ENCODE measurements at places on chromosomes 13 and 19. TPM values are rescaled to one million over a fixed set of nuclear protein-coding genes. Genes with fewer than 3 reads are reported as not detected.

DNA sequence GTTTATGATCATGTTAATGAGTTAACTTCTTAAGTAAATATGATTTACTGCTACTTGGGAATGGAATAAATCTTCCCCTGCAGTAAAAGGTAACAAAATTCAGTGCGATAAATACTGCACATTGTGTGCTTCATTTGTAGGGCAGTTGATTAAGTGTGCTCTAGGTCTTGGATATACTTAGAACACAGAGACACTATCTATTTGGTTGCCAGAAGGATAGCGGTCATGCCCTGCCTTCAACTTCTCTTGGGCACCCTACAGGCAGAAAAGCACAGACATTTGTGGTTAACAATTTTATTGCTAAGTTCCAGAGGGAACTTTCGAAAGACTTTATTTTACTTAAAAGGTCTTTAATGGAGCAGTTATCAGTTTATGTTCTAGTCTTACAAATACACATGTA, 605.8 kb downstream of the PCDH9 start:
- no peak for DNase-seq
- no peaks in the 10 kb centered on the region for H3K36me3 ChIP-seq
- H3K4me3 ChIP-seq, result no peak overlapping the region
- H3K4me1 ChIP-seq, result no peaks in the 10 kb centered on the region
- no peaks in the 10 kb centered on the region for H3K27me3 ChIP-seq
- H3K27ac ChIP-seq, result no peak overlapping the region

LILRA1 gene
- total RNA-seq, result not detected

DNA sequence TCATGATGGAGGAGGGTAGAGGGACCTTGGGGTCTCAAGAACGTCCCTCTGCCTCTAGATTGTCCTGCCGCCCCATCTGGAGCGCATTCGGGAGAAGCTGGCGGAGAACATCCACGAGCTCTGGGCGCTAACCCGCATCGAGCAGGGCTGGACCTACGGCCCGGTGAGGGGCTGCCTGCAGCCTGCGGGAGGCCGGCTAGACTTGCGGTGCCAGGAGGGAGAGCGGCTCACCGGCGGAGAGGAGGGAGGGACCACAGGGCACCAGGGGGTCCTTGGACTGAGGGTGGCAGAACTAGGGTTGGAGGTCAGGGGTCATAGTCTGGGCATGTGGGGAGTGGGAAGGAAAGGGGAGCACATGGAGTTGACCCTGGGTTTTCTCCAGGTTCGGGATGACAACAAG, 29.9 kb downstream of the RYR1 start:
- H3K4me1 ChIP-seq, result no peaks in the 10 kb centered on the region
- H3K27me3 ChIP-seq, result no peaks in the 10 kb centered on the region
- no peak for DNase-seq
- no peaks in the 10 kb centered on the region for H3K36me3 ChIP-seq
- no peak overlapping the region for H3K27ac ChIP-seq

DNA sequence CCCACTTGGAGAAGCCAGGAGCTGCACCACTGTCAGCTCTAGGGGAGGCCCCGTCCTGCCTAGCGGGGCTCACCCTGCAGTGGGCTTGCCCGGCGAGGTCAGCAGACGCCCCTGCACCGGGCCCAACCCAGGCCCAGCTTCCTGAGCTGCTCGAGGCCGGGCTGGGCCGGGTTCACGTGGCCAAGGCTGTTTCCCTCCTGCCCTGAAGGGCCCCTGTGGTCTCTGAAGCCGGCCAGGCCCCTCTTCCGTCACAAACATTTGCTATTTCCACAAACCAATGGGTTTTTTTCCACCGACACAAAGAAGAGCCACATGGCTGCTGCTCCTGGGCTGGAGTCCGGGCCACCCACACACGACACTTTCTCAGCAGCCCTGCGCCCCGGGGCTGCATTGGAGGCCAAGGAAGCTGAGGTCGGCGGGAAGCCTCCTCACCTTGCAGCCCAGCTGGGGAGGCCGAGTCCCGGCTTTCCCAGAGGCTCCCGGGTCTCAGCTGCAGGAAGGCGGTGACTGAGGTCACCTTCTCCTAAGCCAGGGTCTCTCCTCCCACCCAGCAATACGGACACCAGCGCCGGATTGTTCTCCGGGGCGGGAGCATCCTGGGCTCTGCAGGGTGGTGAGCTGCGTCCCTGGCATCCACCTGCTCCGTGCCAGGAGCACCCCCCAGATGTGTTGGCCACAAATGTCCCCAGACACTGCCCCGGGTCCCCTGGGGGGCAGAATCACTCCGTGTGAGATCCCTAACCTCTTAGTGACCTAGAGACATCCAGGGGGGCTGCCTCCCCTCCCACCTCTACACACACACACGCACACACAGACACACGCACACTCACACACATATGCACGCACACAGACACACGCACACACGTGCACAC, 80.5 kb downstream of the GADD45B start:
- no peak for DNase-seq
- peaks cover 44% of the 10 kb centered on the region for H3K4me1 ChIP-seq
- H3K27ac ChIP-seq, result no peak overlapping the region
- H3K36me3 ChIP-seq, result no peaks in the 10 kb centered on the region
- H3K27me3 ChIP-seq, result no peaks in the 10 kb centered on the region

FOXO1 gene
- total RNA-seq, result 40.3 TPM

- no peak for DNase-seq
- H3K4me1 ChIP-seq, result no peaks in the 10 kb centered on the region
Measured at GRCh38 chr19:14318873-14319272, 62.4 kb upstream of the ADGRE5 start.

ZNF284 gene
- total RNA-seq, result 2.1 TPM

- H3K4me1 ChIP-seq, result peaks cover 14% of the 10 kb centered on the region
- no peaks in the 10 kb centered on the region for H3K36me3 ChIP-seq
Measured at GRCh38 chr13:43878892-43879754, at the start of gene CCDC122. Gene CCDC122, minus strand, starts transcription at chr13:43879740. Its CDS starts 10,364 bp downstream, at chr13:43869376.

DNA sequence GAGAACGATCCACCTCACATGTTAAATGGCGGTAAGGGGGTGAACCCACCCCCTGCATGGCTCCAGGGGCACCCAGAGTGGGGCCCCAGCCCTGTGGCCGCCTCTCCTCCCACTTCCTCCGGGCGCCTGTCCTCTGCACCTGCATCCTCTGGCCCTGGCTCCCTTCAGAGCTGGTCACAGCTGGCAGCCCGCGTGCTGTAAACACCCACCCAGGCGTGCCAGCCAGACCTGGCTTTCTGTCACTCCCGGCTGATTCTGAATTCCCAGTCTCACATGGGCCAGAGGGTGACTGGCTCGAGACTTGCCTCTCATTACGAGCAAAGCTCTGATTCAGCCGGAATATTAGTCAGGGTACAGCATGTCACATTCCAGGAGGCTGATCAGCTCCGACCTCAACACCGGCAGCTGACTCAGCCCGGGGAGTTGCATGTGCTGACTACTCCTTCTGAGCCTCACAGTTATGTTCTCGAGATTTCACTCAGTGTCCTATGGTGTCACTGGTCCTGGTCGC, 75.1 kb downstream of the GNG7 start:
- peaks cover 20% of the 10 kb centered on the region for H3K36me3 ChIP-seq
- no peaks in the 10 kb centered on the region for H3K27me3 ChIP-seq
- no peak for DNase-seq
- H3K4me3 ChIP-seq, result no peak overlapping the region
- no peak overlapping the region for H3K27ac ChIP-seq
- peaks cover 48% of the 10 kb centered on the region for H3K4me1 ChIP-seq

FAAP24 gene
- total RNA-seq, result 8.3 TPM

PCCA gene
- 8.9 TPM for total RNA-seq

- peaks cover 29% of the 10 kb centered on the region for H3K4me1 ChIP-seq
- H3K36me3 ChIP-seq, result peaks cover 51% of the 10 kb centered on the region
- H3K4me3 ChIP-seq, result peak within 1 kb of the TSS; percentile 83
- H3K27ac ChIP-seq, result peak within 1 kb of the TSS; percentile 93
- peak; percentile 95 for DNase-seq
Measured at GRCh38 chr19:52171321-52172169, at the start of gene ZNF836. Gene ZNF836, minus strand, starts transcription at chr19:52171621. Its CDS starts 3,549 bp downstream, at chr19:52168072.

DNA sequence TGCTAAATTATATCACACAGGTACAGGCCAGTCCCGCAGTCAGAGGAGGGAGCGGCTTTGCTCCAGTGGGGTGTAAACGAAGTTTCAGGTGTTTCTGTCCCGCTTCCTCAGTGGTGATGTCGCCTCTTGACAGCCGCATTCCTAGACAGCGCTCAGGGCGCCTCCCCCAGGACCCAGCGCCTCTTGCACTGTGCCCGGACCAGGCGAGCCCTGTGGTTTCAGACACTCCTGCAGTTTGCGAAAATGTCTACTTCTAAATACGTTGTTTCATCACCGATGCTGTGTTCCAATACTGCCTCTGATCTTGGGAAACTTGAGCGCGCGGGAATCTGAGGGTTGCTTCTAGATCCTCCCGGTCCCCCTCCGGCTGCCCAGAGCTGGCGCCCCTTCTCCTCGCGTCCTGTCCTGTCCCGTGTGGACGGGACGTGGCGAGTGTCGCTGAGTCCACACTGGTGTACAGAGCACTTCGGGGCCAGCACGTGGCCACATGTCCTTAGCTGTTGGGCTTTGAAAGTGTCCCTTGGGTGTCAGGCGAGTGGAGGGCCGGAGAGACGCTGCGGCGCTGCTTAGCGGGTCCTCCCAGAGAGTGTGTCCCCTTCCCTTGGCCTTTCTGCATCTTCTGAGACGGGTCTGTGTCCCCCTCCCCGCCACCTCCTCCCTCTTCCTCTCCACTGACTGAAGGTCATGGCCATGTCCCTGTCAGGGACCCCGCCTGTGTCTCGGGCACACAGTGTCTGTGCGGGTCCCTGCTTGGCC, 14.6 kb upstream of the RPS15 start:
- no peak overlapping the region for H3K27ac ChIP-seq
- no peak for DNase-seq
- no peaks in the 10 kb centered on the region for H3K27me3 ChIP-seq
- H3K36me3 ChIP-seq, result peaks cover 44% of the 10 kb centered on the region

OR4F17 gene
- not detected for total RNA-seq

DNA sequence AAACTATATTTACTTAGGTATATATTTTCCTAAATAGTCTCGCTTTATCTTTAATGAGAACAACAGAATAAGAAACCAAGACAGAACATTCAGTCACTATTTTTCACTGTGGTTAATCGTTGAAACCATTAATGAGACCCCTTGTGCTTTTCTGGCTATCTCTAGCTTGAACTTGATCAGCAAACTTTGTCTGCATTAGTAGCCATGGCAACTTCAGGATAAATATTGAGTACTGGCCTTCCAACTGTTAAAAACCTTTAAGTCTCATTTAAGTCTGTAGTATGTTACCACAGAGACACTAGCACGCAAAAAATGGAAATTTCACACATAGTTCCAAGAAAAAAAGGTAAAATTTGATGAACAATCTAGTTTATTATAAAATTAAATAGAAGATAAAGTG, 946.0 kb downstream of the SLITRK5 start:
- no peaks in the 10 kb centered on the region for H3K27me3 ChIP-seq
- DNase-seq, result no peak
- peaks cover 12% of the 10 kb centered on the region for H3K4me1 ChIP-seq
- peaks cover 3% of the 10 kb centered on the region for H3K36me3 ChIP-seq
- no peak overlapping the region for H3K4me3 ChIP-seq

DNA sequence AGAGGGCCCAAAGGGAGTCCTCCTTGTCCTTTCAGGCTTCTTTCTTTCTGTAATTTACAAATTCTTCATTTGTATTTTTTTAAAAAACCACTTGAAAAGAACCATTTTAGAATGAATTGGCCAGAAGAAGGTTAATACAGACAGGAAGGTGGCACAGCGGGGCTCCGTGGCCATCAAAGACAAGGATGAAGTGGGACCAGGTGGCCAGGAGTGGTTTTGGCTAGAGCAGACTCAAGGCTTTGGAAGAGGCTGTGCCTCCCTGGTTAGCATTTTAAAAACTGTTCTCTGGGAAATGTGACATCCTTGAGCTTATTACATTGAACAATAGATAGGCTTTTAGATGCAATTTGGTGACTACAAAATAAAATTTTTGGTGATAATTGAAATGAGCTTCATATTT, 48.4 kb downstream of the ATP8A2 start:
- peaks cover 21% of the 10 kb centered on the region for H3K27me3 ChIP-seq
- no peak overlapping the region for H3K4me3 ChIP-seq
- H3K27ac ChIP-seq, result no peak overlapping the region
- H3K36me3 ChIP-seq, result no peaks in the 10 kb centered on the region

DNA sequence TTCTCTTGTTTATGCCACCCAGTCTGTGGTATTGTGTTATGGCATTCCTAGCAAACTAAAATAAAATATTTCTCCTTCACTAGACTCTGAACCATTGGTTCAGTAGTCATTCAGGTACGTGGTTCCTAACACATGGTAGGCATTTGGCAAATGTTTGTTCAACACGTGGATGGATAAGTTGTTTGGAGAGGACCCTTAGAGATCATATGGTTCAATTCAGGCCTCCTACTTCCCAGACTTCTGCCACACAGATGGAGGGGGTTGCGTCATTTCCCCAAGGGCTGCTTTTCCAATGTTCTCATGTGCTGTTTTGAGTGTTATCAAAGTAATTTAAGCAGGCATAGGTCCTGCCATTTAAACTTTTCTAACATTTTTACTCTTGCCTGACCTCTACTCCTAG, 6.7 kb downstream of the CXCL17 start:
- DNase-seq, result no peak
- no peak overlapping the region for H3K4me3 ChIP-seq
- H3K36me3 ChIP-seq, result no peaks in the 10 kb centered on the region
- no peak overlapping the region for H3K27ac ChIP-seq
- peaks cover 3% of the 10 kb centered on the region for H3K27me3 ChIP-seq

ZNF681 gene
- 4.6 TPM for total RNA-seq

PLIN5 gene
- not detected for total RNA-seq

GRCh38 chr13:25214491-25215252, 42.6 kb upstream of the AMER2 start:
- peaks cover 4% of the 10 kb centered on the region for H3K27me3 ChIP-seq
- peaks cover 2% of the 10 kb centered on the region for H3K4me1 ChIP-seq
- no peak overlapping the region for H3K27ac ChIP-seq
- DNase-seq, result no peak

DNA sequence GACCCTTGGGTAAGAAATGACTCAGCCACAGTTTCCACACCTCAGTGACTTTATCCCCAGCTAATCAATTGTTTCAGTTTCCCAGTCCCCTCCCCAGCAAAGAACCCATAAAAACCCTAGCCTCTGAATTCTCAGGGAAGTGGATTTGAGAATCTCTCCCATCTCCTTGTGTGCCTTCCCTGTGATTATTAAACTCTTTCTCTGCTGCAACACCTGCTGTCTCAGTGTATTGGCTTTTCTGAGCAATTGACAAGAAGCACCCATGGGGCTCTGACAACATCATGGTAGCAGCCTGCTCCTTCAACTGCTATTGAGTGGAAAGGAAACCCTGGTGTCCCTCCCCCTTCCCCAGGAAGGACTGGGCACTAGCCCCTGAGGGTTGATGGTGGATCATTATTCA, 73.7 kb downstream of the UQCRFS1 start:
- H3K36me3 ChIP-seq, result no peaks in the 10 kb centered on the region
- no peak overlapping the region for H3K27ac ChIP-seq
- H3K4me3 ChIP-seq, result no peak overlapping the region
- no peaks in the 10 kb centered on the region for H3K27me3 ChIP-seq
- no peak for DNase-seq
- no peaks in the 10 kb centered on the region for H3K4me1 ChIP-seq

GRCh38 chr19:19643158-19644053, at the start of gene GMIP:
Gene GMIP, minus strand, starts transcription at chr19:19643657. Its CDS starts 128 bp downstream, at chr19:19643529.
- peak; percentile 88 for DNase-seq
- H3K4me3 ChIP-seq, result peak within 1 kb of the TSS; percentile 87
- H3K4me1 ChIP-seq, result peaks cover 21% of the 10 kb centered on the region
- H3K36me3 ChIP-seq, result peaks cover 41% of the 10 kb centered on the region
- peak within 1 kb of the TSS; percentile 95 for H3K27ac ChIP-seq
- no peaks in the 10 kb centered on the region for H3K27me3 ChIP-seq

- no peaks in the 10 kb centered on the region for H3K4me1 ChIP-seq
- H3K36me3 ChIP-seq, result no peaks in the 10 kb centered on the region
- no peak overlapping the region for H3K4me3 ChIP-seq
- no peaks in the 10 kb centered on the region for H3K27me3 ChIP-seq
- no peak overlapping the region for H3K27ac ChIP-seq
Measured at GRCh38 chr13:51772781-51773180, 31.2 kb downstream of the DHRS12 start.

ZNF628 gene
- total RNA-seq, result 7.3 TPM

- peaks cover 39% of the 10 kb centered on the region for H3K4me1 ChIP-seq
- no peak overlapping the region for H3K27ac ChIP-seq
Measured at GRCh38 chr13:46633416-46633815, 80.4 kb downstream of the LRCH1 start.
